Amniotic stem cell (primary cell): ENCODE measurements at places on chromosomes 5 and 9.

DNA sequence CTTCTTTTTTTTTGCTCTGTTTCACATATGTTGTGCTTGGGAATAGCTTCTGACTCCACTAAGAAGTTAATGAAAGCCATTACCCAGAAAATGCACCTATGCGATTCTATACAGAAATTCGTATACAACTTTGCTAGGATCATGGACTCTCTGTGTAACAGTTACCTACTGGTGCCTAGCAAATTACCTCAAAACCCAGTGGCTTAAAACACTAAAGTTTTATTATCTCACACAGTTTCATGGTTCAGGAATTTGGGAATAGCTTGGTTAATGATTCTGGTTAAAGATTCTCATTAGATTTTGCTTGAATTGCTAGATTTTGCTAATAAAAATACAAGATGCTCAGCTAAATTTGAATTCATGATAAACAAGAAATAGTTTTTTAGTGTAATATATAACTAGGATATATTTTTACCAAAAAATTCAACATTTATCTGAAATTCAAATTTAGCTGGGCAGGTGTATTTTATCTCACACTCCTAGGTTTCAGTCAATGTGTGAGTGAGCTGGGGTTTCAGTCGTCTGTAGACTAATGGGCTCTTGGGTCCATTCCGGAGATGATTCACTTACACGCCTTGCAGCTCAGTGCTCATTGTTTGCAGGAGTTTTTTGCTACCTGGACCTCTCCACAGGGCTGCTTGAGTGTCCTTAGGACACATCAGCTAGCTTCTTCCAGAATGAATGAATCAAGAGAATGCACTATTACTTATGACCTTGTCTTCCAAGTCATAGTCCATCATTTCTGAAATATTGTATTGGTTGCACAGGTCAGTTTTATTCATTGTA is 75.1 kb downstream of the MROH2B start:
- no peak for DNase-seq

- no peak for DNase-seq
Measured at GRCh38 chr5:116600876-116601275, 26.3 kb upstream of the SEMA6A start.

DNA sequence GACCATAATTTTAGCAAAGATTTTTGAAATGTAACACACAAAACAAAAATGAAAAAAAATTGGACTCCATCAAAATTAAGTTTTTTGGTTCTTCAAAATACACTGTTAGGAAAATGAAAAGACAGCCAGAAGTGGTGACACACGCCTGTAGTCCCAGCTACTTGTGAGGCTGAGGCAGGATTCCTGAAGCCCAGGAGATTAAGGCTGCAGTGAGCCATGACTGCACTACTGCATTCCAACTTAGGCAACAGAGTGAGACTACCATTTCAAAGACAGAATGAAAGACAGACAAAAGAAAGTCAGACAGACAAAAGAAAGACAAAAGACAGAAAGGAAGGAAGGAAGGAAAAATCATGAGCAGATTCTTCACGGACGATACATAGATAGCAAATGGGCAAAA is 7.5 kb downstream of the DIAPH1 start:
- DNase-seq, result no peak

DNA sequence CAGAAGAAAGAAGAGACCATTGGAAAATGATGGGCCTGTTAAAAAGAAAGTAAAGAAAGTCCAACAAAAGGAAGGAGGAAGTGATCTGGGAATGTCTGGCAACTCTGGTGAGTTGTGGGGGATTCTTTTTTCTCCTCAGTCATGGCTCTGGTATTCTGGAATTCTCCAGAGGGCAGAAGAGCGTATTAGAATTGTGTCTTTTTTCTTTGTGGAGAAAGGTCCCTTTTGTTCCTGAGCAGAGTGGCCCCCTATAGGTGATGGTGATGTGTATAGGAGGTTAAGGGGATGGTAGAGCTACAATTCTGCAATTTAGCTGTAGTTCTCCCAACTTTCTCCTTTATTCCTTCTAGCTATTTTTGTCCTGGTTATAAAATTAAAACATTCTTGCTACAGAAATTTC is 1.6 kb upstream of the DHFR start:
- no peak for DNase-seq

GRCh38 chr5:18761801-18762200 is 1127.5 kb downstream of the TAF11L14 start:
- DNase-seq, result no peak

GRCh38 chr5:129399069-129399468 is 61.0 kb upstream of the ADAMTS19 start:
- no peak for DNase-seq

DNA sequence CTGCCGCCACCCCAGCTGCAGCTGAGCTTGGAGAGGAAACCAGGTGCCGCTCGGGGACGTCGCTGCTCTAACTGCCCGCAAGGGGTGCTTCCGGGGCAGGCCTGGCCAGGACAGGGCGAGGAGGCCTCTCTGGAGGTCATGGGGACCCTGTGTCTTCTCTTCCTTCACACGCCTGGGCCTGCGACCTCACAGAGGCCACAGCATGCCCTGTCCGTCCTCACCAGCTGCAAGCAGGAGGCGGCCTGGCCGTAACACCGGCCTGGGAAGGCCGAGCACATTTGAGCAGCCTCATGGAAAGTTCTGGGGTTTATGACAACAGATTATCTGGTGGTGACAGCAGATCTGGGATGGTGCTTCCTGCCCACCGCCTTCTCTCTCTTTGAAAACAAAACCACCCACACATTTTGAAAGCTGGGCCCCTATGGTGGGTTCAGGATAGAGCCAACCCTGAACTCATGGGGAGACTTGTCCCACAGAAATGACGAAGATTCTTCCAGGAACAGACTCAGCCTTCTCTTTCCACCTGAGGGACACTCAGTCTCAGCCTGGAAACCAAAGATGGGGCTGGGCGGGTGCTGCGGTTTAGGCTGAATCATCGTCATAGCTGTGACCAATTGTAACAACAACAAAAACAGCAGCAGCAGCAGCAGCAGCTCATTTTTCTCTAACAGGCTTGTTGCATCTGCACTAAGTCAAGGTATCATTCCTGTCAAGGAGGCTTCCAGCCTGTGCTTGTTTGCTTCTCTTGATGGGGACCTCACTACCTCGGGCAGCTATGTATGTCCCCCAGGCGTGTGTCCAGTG is 99.6 kb upstream of the RAPGEF1 start:
- peak; percentile 87 for DNase-seq

DNA sequence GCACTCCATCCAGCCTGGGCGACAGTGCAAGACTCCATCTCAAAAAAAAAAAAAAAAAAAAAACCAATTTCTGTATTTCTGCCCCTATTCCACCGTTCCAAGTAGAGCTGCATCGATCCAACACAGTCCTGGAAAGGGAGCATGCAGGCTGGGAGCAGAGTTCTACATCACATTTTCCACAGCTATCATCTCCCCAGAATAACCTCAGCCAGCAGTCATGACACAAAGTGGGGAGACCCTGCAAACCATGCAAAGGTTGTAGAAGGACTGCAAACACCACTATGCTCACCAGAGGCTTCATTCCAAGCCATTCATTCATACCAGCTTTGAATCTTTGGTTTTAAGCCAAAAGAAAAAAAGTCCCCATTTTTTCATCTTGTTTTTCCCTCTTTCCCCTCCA is 20.8 kb upstream of the ZNF354A start:
- no peak for DNase-seq
